ENCODE measurements at places on chromosomes 13 and 19. TPM values are rescaled to one million over a fixed set of nuclear protein-coding genes. Genes with fewer than 3 reads are reported as not detected.

GRCh38 chr19:34961775-34962686 is 2.0 kb downstream of the ZNF792 start:
- no peak for DNase-seq
- peak overlapping the region; percentile 94 for H3K4me3 ChIP-seq
- peaks cover 21% of the 10 kb centered on the region for H3K4me1 ChIP-seq
- H3K27ac ChIP-seq, result peak overlapping the region; percentile 89
- H3K36me3 ChIP-seq, result peaks cover 62% of the 10 kb centered on the region

- peaks cover 9% of the 10 kb centered on the region for H3K4me1 ChIP-seq
- no peaks in the 10 kb centered on the region for H3K36me3 ChIP-seq
- DNase-seq, result no peak
- H3K4me3 ChIP-seq, result peak overlapping the region; percentile 81
Observed at GRCh38 chr13:46894568-46894967, 2.3 kb downstream of the HTR2A start.

FSTL3 gene
- total RNA-seq, result 2.6 TPM

LHB gene
- total RNA-seq, result not detected

ZNF155 gene
- 12.3 TPM for total RNA-seq

Measured in activated naive CD8-positive, alpha-beta T cell treated with anti-CD3 and anti-CD28 coated beads, Interleukin-2, amount 10 ng/mL, durations not matched to agents 7 days and 5 days (primary cell).